Stimulated activated CD4-positive, alpha-beta T cell treated with anti-CD3 and anti-CD28 coated beads, Interleukin-1b, Interleukin-23, amount 100 ng/mL, for 48 hours (primary cell): ENCODE measurements at places on chromosomes 3 and 15.

DNA sequence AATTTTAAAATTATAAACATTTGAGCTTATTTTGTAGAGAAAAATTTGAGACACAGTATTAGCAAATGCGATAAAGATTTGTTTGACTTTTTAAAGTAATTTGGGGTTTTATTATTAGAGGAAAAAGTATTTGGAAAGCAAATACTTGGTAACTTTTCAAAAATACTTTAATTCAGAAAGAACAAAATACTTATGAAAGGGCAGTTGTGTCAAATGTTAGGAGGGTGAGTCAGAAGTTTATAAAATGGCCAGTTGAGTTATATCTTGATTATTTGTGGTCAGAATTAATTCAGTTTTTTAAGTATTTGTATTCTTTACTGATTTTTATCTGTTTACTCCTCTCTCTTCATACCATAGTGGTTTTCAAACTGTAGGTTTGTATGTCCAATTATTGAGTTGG, 12.1 kb downstream of the LACTB start:
- no peak for DNase-seq

DNA sequence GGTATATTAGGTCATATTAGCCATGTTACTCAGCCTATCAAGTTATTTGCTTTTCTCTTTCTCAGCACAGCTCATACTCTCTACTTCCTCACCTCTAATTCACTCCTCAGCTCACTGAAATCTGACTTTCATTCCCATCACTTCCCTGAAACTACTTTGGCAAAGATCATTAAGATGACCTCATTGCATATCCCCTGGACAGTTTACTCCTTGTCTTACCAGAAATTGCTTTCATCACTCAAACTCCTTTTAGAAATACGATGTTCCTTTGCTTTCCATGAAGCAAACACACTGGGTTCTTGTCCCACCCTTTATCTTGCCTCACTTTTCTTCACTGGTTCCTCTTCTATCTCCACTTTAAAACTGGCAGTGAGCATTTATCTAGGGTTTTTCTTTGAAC, 354.4 kb downstream of the TUSC7 start:
- no peak for DNase-seq

DNA sequence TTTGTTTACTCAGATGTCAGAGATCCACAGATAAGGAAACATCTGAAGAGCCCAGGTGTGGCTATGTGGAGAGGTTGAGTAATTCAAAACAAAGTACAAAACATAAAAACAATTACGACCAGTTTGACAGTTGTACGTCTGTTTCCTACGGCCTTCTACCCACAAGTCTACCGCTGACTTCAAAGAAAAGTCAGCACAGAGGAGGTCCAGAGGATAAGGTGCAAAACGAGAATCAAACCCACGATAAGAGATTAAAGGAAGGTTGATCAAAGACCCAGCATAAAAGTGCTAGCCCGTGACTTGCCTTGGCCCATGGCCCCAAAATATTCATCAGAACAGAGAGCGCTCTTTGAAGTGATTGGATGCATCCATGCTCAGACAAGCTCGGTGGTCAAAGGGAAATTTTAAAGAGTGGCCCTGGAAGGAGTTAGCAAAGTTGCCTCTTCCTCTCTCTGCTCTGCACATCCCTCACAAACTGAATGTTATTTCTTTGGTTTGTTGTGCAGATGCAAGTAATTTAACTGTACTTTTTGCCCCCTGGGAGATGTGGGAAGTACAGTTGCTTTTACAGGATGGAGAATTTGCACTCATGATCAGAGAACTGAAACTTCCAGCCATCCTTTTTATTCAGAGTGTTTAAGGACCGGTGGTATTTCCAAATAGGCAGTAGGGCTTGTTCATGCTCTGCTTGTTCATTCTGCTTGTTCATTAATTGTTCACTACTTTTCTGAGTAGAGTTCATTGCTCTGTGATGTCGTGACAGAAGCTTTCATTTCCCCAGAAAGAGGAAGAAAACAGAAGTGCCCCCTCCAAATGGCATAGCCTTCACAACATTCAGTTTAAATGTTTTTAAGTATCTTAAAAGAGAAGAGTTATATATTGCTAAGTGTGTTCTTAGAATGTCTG, 31.1 kb downstream of the MME start:
- no peak for DNase-seq

GRCh38 chr3:71490692-71491091, 92.8 kb downstream of the FOXP1 start:
- DNase-seq, result no peak

- no peak for DNase-seq
These were observed 900.3 kb upstream of the ROBO1 start for GRCh38 chr3:80668100-80668499.
